ENCODE measurements at places on chromosomes 13 and 19.

DNA sequence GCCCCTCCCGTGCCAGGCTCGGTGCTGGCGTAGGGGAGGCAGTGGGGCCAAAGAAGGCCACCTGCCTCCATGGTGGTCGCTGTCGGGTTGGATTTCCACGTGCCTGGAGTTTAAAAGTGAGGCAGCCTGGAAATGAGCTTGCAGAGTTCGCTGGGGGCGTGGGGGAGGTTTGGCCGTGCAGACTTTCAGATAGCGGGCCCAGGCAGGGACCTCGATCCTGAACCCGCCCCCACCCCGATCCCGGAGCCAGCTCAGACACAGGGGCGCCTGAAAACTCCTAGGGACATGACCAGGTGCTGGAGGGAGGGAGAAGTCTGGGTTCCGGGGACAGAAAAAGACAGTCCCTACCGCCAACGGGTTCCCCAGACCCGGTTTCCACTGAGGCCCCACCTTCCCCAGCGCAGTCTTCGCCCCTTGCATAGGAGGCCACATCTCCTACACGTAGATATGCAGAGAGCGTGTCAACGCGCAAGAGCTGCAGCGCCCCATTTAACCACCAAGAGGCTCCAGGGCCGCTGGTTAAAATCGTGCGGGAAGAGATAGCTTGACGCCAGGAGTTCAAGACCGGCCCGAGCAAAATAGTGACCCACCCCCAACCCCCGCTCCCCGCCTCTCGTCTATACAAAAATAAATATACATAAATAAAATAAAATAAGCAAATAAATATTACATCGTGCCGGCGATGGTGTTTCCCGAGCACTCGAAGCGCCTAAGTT, 8.5 kb downstream of the CCDC8 start:
- DNase-seq = no peak

DNA sequence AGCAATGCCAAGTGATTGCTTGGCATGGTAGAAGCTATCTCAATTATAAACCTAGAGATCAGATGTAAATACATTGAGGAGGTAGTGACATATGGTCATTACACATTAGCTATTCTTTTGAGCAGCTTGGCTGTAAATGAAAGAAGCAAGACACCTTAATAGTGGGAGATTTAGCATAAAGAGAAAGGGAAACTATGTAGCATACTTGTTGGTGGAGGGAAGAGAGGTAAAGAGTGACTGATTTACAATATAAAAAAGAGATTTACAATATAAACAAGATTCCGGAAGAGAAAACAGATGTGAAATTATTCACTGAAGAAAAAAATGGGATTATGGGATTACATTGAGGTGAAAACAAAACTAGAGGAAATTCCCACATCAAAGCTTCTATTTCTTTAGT, 2009.6 kb downstream of the OLFM4 start:
- no peak for DNase-seq

DNA sequence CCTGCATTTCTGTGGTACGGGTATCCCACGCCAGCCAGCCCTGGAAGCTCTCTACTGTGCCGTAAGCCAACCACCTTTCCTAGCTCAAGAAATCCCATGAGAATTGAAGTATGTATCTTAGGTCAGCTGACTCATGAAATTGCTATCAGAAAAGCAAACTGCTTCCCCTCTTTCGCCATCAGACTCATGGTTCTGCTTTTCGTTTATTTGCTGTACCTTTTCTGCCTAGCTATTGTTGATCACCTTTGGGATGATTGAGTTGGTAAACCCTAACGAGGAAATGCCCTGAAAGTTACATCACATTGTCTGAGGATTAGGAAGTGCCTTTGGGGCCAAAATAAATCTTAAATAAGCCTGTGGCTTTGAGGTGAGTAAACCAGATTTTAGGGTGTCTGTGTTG, at the start of gene ADGRE3:
TSS of gene ADGRE3 (minus strand) at position 81 of the 400 bp plus-strand sequence. CDS start at position 7, 74 bp downstream.
- DNase-seq = no peak

DNA sequence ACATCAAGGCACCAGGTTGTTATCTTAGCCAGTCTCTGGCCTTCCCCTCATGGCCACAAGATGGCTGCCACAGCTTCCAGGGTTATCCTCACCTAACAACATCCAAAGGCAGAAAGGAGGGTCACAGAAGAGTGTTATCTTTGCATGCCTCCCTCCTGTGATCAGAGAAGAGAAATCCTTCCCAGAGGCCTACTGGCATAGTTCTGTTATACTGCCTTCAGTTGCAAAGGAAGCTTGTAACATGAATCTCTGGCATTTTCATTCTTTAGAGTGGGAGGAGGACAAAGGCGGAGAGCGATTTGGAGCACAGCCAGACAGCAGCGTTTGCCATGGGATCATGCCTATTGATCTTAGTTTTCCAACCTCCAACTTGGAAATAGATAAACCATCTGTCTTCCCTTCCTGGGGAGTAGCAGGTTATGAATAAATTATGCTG, 135.7 kb downstream of the DNAJC15 start:
- no peak for DNase-seq

DNA sequence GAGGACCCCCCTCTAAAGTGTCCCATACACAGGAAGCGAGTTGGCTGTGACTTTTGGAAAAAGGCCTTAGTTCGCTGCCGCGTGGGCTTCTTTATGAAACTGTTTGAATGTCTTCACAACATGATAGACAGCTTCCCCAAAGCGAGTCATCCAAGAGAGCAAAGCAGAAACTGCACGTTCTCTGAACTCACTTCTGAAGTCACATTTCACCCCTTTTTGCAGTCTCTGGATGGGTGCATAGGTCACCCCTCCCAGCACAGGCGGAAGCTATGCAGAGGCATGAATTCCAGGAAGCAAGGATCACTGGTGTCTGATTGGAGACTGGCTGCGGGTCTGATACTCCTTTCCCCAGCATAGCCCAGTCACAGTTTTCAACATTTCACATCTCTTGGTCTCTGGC, 10.6 kb downstream of the GPI start:
- no peak for DNase-seq

DNA sequence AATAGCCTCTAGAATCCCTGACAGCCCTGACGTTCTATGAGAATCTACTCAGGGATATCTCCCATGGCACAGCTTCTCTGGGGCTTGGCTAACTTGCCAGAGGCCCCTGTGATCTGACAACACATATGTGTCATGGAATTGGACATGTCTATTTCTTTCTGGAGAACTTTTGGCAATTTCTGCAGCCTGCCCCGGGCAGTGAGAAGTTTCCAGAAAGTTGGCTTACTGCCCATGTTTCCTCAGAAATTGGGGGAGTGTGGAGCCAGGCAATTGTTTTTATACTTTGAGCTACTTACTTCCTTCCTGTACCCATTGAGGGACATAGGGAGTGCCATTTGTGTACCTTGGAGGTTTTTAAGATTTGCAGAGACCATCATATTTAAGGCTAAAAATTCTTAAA, 98.9 kb downstream of the FLT1 start:
- DNase-seq = no peak

DNA sequence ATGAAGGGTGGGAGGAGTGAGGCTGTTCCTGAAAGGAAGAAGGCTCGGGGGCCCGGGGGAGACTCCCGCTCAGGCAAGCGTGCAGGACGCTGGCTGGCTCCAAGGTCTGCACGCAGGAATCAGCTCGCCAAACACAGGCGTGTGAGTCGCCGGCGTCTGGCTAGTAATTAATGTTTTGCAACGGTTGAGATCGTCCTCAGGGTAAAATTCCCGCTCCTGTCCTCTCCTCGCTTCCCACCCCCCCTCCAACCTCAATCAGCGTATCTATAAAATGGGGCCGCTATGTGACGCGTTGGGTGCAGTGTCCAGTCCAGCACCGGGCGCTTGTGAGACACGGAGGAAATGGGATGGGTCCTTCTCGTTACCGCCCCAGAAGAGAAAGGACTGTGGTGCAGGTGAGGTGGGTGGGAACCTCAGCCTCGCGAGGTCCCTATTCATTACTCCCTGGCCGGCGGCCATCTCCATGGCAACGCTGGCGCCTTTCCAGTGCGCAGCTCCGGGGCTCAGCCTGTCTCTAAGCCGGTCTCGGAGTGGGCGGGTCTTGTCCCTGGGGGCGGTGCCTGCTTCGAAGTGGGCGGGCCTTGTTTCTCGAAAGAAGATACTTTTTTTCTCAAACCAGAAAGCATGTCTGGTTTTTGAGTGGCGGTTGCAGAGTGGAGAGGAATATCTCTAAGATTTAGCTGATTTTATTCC, 6.5 kb upstream of the ZNF579 start:
- DNase-seq = peak; percentile 81

- DNase-seq = no peak
These were observed 7.9 kb downstream of the INTS6 start for GRCh38 chr13:51444922-51445321.

DNA sequence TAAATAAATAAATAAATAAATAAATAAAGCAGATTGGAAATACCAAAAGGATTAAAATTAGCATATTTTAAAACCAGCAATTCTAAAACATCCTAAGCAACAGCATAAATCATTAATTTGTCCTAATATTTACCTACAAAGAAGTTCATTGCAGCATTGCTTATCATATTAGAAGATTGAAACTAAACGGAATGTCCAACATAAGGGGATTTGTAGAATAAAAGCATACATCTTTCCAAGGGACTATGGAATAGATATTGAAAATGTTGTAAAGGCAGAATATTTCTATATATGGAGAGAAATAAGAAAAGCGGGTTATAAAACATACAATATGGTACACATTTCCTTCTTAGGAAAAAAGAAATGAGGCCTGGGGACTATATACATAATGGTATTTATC, 71.1 kb upstream of the RFC3 start:
- DNase-seq = no peak

DNA sequence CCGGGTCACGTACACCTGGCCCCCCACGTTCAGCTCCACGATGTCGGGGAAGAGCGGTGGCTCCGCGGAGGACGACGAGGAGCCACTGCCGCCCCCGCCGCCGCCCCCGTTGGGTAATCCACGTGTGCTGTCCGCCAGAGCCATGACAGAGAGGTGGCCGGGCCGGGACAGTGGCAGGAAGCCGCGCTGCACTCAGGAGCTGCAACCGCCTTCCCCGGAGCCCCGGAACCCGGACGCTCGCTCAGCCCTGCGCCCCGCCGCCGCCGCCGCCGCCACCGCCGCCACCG, 257 bp downstream of the KCTD12 start:
- peak; percentile 11 for DNase-seq

DNA sequence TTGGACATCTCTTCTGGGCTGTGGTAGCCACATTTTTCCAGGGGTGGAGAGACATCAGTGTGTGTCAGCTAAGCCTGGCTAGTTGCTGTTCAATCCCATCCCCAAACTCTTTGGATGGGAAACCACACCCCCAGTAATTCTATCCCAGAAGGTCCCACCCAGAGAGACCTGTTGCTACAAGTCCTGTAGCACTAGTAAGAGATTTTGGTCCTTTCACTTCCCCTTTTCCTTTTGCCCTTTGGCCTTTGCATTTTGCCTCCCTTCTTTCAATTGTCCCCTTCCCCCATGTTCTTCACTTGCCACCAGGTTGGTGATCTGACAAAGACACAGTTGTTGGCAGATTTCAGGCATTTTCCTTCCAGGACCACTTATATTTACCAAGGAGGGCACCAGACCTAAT, 3.8 kb downstream of the CBY2 start:
- DNase-seq = no peak

Measured in stimulated activated CD8-positive, alpha-beta memory T cell treated with anti-CD3 and anti-CD28 coated beads, Interleukin-4, amount 100 ng/mL, for 4 hours (primary cell).